RKO (cell line): ENCODE measurements at places on chromosomes 1 and 21.

GRCh38 chr1:103489935-103490334, 35.6 kb upstream of the RNPC3 start:
- DNase-seq = peak; percentile 35

- no peak for DNase-seq
These were observed 4.5 kb downstream of the NCDN start for GRCh38 chr1:35561972-35562680.

GRCh38 chr1:231039161-231040018, 664 bp downstream of the FAM89A start:
- DNase-seq = peak; percentile 45

DNA sequence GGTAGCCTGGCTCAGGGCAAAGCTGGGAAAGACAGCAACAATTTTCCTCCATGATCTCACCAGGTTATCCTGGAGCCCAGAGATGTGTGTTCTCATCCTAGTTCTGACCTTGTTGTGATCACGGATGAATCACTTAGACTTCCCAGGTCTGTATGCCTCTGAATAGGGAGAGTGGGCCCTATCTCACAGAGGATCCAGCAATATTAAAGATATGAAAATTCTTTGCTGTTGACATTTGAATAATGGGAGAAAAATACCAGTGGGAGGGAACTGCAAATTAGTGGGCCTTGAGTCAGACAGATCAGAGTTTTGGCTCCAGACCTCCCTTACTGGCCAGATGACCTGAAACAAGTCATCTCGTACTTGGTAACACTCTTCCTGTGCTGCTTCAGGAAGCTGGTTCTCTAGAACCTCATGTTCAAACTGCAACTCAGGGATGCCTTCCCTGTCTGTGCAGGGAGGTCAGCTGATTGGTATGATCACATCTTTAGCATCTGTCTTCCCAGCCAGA, 32.8 kb upstream of the RNF19B start:
- peak; percentile 33 for DNase-seq

DNA sequence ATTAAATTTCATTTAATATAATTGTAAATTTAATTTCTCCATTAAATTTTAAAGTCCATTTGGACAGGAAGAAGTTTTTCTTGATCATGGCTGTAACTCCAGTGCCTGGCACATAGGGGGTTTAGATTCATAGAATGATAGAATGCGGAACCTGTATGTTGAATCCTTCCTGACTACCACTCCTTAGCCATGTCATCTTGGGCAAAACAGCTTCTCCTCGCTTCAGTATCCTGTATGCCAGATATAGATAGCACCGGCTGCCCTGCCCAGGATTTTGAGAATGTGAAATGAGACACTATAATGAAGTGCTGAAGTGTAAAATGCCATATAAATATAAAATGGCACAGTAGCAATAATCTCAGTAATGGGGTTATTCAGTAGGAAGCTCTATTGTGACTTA, 6.4 kb downstream of the DYRK1A start:
- no peak for DNase-seq

- peak; percentile 70 for DNase-seq
These were observed 25.0 kb downstream of the SZT2 start for GRCh38 chr1:43414634-43415223.

DNA sequence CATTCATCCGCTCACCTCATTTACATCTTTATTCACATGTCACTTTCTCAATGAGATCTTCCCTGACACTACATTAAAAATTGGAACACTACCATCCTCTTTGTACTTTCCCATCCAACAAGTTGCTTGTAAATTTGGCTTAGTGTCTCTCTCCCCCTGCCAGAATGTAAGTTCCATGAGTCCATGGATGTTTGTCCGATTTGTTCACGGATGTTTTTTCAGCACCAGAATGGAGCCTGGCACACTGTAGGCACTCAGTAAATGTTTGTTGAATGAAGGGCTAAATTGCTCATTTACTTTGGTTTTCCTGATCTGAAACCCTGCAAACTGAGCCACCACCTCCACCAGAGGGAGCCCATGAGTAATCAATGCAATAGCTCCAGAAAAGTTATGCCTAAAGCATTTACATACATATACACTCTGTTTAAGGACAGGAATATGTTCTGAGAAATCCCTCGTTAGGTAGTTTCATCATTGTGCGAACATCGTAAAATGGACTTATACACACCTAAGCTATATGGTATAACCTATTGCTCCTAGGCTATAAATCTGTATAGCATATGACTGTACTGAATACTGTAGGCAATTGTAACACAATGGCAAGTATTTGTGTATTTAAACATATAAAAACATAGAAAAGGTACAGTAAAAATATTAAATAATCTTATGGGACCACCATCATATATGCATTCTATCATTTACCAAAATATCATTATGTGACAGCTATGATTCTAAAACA, 2.8 kb upstream of the EYA3 start:
- peak; percentile 70 for DNase-seq

GRCh38 chr1:52928015-52928404, 934 bp downstream of the SCP2 start:
- peak; percentile 28 for DNase-seq

GRCh38 chr1:116923421-116923820, 13.7 kb downstream of the PTGFRN start:
- no peak for DNase-seq

GRCh38 chr1:6025269-6026094, 20.2 kb upstream of the KCNAB2 start:
- DNase-seq = peak; percentile 80

DNA sequence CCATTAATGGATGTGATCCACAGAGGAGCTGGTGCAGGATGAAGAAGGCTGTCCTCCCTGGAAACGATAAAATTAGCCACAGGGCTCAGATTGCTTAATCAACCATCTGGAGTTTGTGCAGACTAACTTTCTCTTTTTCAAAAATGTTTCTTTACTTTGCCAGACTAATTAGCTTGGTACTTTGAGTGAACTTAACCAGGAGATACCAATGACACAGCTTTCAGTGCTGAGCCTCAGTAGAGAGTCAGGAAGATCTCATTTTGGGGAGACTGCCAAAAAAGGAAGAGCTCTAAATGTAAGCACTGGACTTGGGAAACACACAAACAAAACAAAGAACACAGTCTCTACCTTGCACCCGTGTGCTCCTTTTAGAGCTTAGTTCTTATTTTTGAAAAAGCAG, 248.1 kb upstream of the DEPDC1 start:
- DNase-seq = no peak

- no peak for DNase-seq
These were observed 311.0 kb downstream of the KCTD3 start for GRCh38 chr1:215878128-215878527.

DNA sequence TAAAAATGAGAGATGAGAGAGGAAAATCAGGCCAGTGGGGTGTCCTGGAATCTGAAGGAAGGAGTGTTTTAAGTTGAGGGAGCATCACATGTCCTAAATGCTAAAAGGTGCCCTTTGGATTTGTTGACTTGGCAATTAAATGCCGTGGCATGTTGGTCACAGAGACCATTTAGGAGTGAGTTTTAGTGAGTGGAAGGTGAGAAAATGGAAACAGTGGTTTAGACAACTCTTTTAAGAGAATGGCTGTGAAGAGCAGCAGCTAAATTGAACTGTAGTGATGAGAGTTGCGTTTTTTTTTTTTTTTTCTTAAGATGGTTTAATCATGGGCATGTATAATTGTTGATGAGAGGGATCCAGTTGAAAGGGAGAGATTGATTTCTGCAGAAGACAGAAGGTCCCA, 95.0 kb downstream of the S1PR1 start:
- DNase-seq = no peak

- no peak for DNase-seq
These were observed 27.8 kb upstream of the LRRC3 start for GRCh38 chr21:44427241-44428120.

DNA sequence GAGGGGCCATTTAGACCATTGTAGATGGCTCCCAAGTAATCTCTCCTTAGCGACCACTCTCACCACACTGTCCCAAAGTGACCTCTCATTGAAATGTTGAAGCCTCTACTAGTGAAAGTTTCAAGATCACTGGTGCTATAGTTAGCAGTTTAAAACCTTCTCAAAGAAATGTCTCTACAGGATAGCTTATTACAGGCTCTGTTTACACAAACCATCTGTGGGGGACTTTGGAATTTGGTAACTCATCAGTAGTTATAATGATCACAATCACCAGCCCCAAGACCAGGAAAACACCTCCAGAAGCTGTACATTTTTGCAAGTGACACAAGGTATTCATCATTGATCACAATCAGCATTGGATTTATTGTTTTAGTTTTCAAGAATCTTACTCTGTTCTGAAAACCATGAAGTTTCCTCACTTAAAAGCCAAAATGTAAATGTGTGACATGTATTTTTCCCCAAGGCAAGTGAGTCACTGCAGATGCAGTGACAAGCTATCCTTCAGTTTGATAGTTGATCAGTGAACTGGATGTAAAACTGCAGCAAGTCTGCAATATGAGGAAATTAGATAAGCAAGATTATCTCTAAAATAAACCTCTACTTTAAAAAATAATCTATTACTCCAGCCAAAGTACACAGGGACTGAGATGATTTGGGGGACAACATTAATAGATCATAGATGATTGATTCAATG, 41.9 kb downstream of the C21orf91 start:
- DNase-seq = no peak

- DNase-seq = no peak
These were observed 1.6 kb downstream of the UBASH3A start for GRCh38 chr21:42405064-42406013.

DNA sequence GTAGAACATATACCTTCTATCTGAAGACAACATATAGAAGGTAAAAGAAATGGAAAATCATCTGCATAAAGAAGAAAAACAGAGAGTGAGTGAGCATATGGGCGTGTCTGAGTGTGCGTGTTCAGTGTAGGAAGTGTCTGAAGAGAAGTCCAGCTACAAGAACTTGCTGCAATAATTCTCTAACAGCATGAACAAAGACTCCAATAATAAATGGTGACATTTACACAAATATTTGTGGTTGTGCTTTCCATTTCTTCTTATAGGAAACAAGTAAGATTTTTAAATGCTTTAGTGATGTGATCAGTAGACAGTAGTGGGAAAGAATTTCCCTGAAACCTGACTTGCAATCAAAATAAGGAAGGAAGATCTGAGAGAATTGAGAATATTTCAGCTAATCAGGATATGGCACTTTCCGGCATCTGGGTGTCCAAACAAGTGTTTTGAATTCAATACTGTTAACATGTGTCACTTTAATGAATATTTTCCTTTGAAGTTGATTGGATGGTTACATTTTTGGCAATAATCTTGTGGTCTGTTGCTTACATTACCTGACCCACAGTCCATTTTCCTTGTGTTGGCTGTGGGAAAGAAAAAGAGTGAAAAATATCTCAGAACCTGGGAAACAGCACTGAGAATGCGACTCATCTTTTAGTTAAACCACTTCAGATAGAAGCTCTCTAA, 154.0 kb downstream of the TGFB2 start:
- no peak for DNase-seq

GRCh38 chr1:100343897-100344296, 8.4 kb upstream of the CDC14A start:
- no peak for DNase-seq

DNA sequence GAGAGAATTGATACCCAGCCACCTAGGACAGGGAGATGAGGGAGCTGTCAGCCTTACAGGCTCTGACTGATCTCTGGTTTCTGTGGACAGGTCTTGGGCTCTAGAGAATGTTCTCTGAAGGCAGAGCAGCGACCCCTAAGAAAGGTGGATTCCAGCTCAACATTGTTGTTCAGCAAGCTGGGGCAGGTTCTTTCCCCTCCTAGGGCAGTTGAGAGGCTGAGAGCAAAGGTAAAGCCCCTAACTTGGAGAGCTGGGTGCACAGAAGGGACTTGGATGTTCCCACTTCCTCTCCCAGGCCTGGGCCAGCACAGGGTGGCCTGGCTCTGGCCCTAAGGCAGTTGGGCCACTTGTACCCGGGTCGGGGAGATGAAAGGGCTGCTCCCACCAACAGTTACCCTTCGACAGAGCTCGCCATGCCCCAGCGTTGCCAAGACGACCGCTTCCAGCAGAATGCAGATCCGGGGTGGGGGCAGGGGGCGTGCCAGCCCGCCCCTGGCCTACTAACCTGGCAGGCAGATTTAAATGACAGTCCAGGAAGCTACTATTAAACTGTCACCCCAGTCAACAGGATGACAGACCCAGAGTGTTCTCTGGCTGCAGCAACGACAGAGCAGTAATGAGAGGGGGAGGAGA, 31.6 kb downstream of the LRP8 start:
- DNase-seq = no peak

- DNase-seq = no peak
These were observed 55.6 kb upstream of the RGS7 start for GRCh38 chr1:241412646-241413045.

- DNase-seq = no peak
These were observed 7.1 kb downstream of the NHLH2 start for GRCh38 chr1:115833856-115834255.

GRCh38 chr1:13964768-13965167, 264.8 kb downstream of the PRDM2 start:
- DNase-seq = no peak

DNA sequence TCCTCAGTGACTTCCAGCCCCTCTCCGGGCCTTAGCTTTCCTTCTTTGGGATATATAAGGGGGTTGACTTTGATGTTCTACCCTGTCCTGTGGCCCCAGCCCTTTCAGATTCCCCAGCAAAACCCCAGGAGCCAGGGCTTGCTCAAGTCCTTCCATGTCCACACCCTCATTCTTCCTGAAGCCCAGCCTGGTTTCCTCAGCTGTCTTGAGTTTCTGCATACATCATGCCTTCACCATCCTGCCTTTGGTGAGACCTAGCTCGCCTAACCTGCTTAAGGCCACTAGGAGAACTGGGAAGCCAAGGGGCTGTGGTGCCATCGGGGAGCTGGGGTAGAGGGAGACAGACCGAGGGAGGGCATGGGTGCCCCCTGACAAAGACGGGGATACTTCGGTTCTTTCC, 17.2 kb upstream of the PEF1 start:
- no peak for DNase-seq

- DNase-seq = no peak
These were observed 58.7 kb downstream of the DMRTB1 start for GRCh38 chr1:53517821-53518352.

- no peak for DNase-seq
These were observed 768.4 kb upstream of the ADGRL2 start for GRCh38 chr1:81032374-81032773.

DNA sequence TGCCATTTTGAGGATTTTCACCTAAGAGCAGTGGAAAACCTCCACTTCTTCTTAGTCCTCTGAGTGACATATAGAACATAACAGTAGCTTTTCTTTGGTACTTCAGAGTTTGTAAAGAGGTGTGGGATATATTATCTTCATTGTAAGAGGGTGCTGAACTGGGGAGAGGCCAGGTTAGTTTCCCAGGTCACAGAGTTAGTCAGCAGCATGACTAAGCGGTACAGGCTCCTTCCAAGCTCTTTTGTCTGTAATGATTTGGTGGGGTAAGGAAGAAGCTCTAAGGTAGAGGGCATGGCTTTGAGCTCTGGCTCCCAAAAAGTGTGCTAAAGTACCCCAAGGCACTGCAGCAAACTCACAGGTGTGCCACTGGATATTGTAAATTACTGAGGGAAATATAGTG, 325.0 kb upstream of the PLXNA2 start:
- DNase-seq = no peak

- DNase-seq = no peak
These were observed 48.4 kb upstream of the TNFSF18 start for GRCh38 chr1:173099166-173099565.
